NCI-H774 (cell line): ENCODE measurements at places on chromosomes 4 and X.

GRCh38 chr4:107219681-107220080, 183.6 kb upstream of the DKK2 start:
- DNase-seq = no peak

GRCh38 chr4:92045718-92046117, 258.0 kb upstream of the GRID2 start:
- DNase-seq = no peak

DNA sequence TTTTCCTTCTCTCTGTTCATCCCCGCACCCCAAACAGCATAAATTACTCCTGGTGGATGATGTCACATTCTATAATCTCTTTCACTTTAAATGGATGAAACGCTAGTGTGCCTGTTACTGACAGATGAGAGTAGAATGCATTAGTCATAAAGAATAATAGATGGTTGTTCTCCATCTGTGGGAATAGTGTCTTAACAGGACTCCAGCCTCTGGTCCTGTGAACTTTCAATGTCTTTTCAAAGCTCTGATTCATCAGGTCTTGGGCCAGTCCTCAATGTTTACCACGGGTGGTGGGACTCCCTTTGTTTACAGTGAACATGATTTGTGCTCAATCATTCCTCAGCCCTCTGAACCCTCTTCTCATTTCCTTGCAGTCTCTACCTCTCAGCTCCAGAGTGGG, 182.6 kb downstream of the GABRB1 start:
- no peak for DNase-seq

DNA sequence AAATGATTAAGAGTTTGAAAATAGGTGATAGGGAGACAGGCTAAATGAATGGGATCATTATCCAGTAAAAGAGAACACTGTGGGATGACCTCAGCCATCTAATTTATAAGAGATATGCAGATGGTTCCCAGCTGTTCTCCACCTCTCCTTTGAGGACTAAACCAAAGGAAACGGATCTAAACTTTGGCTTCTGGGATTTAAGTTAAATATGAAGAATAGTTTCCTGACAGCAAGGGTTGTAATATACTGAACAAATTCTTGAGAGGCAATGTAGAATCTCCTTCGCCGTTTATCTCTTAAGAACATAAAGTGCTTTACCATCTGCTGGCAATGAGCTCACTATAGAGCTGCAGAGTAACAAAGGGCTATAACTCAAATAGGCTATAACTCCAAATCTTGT, 35.4 kb upstream of the HPGDS start:
- DNase-seq = no peak

DNA sequence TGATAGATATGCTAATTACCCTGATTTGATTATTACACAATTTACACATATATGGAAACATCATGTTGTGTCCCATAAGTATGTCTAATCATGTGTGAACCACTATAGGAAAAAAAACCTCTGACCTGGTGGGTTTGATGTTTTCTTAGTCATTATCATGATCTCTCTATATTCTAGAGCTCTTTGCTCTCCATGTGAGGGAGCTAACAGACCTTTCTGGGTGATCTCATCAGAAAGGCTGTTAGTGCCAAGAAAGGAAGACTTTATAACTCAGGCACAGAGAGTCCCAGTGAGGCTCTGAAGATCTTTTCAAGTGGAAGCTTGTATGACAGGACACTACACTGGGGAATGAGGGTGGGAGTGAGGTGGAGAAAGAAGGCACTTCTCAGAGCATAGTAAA, 527.7 kb upstream of the MAGEB2 start:
- DNase-seq = no peak

- DNase-seq = no peak
Measured at GRCh38 chr4:88109123-88109881, 49.1 kb downstream of the ABCG2 start.

- DNase-seq = no peak
Measured at GRCh38 chr4:147407261-147408045, 73.4 kb upstream of the EDNRA start.

DNA sequence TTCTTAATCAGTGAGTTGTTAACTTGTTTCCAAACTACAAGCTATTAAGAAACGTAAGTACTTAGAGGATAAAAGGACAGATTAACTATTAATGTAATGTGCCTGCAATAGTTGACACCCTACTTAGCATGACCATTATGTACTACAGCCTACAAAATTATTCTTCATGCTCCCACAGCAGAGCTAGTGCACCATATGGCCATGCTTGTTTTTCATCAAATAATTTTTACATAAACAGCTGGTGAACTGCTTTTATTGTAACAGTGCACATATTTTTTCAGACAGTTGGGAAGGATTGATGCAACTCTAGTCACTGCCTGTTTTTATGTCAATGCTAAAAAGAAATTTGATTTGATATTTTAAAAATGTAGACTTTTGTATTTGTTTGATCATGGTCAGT, 10.2 kb upstream of the MAGEB10 start:
- no peak for DNase-seq
